ENCODE measurements at places on chromosomes 16 and 17.

DNA sequence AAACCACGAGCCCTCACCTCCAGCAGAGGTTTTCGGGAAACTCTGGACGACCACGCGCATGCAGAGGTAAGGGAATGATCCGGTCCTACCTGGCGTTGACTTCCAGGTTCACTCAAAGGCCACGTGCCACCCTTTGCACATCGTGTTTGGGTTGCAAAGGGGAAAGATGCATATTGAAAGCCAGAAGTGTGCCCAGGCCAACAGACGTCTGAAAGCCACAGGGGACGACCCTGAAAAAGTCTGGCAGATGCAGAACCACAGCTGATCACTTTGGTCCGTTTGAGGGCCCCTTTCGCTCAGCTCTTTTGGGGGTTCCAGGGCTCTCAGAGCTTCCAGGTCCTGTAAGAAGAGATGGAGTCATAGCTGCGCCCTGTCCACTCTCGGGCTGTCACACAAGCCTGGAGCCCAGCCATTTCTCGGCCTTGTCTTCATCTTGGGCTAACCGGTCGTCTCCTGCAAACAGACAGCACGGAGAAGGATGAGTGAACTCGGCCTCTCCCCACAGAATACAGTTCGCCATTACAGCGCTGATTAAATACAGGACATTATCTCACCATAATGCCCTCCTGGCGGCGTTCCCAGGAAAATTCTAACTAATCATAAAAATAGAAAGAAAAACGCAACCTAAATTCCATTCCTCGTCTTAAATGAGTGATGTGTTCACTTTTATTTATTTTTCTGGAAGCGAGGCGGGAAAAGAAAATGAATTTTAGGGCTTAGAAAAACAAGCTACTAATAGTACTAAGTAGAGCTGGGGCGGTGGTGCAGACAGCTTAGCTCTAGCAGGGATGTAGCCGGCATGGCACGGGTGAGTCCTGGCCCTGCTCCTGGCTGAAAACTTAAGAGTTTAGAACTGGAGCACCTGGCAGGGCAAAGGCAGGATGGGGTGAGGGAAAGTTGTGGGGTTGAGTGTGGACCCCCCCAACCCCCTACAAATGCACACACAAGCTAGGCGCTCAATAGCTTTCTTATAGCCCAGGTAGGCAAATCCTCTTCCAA, 45.5 kb upstream of the ZFHX3 start:
- no peak for DNase-seq

- no peak for DNase-seq
Measured at GRCh38 chr17:27530764-27531391, 74.6 kb downstream of the KSR1 start.

GRCh38 chr16:72434159-72434558, 262.2 kb upstream of the PMFBP1 start:
- DNase-seq = no peak

DNA sequence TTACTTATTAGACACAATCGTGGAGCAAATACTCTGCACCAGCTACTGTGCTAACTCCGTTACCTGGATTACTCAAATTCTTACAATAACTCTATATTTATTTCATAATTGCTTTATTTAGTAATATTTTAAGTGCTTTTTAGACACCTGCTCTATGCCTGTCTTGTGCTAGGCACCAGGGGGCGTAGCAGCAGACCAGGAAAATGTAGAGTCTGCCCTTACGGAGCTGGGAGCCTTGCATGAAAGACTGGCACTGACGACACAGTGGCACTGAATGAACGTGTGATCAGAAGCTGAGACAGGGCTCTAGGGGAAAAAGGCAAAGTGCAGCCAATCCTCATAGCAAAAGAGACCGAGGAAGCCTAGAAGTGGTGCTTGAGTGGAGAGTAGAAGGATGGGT, 486.5 kb downstream of the CDH13 start:
- DNase-seq = no peak

- DNase-seq = no peak
Measured at GRCh38 chr16:65570261-65570660, 448.4 kb upstream of the CDH11 start.

GRCh38 chr16:30780549-30780948, 6.5 kb downstream of the ZNF629 start:
- DNase-seq = no peak

GRCh38 chr17:8391711-8392110, 5.9 kb downstream of the RNF222 start:
- DNase-seq = no peak

DNA sequence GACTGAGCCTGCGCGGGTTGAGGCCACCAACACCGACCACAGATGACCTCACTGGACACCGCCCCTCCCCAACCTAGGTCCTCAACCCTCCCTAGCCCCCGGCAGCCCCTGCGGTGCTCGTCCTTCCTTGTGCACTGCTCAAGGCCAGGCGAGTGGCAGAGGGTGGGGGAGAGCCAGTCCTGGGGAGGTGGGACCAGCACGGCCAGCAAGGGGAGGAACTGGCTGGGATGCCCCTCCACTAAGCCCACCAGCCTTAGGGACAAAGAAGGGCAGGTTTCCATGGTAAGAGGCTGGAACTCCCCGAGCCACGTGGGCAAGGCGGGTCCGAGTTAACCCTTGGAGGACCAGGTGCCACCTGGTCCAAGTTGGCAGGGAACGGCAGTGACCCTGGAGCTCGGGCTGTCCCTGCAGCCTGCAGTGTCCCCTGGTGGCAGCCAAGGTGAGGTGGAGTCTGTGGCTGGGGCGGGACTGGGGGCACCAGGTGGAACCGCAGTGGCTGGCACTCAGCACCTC, 9.2 kb downstream of the FSCN2 start:
- no peak for DNase-seq

GRCh38 chr16:14070555-14070876, 603 bp upstream of the MRTFB start:
- DNase-seq = no peak

GRCh38 chr17:73620414-73620813, 23.8 kb downstream of the SDK2 start:
- DNase-seq = no peak

DNA sequence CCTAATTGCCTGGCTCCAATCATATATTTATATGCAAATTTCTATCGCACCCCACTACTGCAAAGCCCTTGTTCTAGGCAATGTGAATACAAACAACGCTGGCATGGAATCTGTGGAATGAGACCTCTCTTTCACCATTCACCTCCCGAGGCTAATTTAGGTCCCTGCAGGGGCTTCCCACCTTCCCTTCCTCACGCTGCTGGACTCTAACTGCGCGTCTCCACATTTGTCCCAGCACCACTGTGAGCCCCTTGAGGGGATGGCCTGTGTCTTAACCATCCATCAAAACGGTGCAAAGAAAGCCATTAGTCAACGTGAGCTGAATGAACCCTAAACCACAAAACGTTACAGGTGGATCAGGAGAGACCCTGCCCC, 1.6 kb downstream of the TMEM114 start:
- no peak for DNase-seq

DNA sequence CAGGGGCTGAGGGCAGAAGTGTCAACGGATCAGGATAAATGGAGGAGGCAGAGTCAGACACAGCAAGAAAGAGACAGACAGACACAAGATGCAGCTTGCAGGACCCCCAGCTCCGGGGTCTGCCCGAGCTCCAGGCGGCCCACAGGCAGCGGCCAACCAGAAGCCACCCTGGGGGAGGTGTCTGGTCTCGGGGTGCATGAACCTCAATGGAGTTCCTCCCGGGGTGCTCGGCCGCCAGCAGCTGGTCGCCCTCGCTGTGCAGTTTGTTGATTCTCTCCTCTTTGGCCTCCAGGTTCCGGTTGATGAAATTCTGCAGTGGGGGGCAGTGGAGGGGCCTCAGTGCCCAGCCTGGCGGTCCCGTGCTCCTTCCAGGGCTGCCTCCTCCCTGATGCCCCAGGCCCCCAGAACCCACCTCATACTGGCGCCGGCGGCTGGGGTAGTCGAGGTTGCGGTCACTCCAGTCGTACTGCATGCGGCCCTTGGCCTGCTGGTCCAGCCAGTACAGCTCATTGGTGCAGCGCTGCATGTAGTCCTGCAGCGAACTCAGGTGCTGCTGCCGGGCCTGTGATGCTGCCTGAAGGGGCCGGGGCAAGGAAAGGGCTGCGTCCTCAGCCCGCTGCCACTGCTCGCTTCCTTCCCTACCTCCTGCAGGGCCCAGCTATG, 38.0 kb downstream of the PPL start:
- DNase-seq = no peak

GRCh38 chr16:88352261-88353200, 30.2 kb upstream of the ZNF469 start:
- no peak for DNase-seq

DNA sequence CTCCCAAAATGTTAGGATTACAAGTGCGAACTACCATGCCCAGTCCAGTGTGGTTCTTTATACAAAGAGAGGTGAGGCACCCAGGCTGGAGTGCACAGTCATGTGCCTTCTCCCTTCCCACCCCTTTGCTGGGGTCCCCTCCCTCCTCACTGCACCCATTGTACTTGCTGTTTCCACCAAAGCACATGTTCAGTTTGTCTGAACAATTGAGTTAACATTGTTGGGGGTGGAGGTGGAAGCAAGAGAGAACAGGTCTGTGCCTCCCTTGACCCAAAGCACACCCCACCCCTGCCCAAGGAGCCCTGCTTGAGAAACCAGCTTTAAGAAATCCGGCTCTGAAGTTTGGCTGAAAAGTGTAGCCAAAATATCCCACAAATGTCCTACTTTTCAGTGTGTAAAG, 142.3 kb upstream of the CDH5 start:
- DNase-seq = no peak

DNA sequence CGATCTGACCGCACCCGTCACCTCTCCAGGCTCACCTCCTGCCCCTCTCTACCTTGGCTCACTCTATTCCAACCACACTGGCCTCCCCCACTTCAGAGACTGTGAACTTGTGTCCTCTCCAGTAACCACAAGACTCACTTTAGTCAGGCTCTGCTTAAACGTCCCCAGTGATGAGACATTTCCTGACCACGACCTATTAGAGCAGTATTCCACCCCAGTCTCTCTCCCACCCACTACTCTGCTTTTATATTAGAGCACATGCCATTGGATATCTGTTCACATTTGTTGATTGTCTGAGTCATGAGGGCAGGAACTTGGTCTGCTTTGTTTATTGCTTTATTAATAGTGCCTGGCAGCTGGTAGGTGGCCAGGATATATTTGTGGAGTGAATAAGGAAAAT, 20.1 kb downstream of the COX11 start:
- DNase-seq = no peak

GRCh38 chr17:67718325-67718941, 697 bp downstream of the NOL11 start:
- no peak for DNase-seq

DNA sequence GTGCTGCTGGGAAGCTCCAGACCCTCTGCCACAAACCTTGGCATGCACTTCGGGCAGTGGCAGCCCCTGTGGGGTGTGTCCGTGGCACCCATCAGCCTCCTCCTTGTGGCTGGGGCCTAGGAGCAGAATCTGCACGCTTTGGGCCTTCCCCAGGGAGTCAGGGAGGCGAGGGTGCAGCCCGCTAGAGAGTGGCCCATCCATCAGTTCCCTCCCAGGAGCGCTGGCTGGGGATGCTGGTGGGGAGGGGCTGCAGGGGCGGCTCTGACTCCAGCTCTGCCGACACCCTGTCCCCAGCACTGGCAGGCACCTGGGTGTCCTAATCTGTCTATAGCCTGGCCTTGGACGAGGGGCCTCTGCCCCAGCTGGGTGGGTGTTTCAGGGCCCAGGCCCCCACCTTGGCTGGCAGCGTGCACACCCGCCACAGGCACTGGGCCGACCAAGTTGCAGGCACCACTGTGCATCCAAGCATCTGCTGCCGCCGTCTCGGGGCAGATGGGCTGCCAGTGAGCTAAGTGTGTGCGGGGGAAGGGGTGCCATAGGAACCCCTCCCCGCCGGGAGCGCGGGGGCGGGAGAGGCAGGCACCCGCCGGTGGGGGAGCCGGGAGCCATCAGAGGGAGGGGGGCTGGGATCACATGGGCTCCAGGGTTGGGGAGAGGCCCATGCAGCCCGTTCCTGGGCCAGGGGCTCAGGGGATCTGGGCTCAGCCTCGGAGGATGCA, 30.2 kb downstream of the ENDOV start:
- no peak for DNase-seq

GRCh38 chr17:74020522-74020921, 183.0 kb upstream of the RPL38 start:
- no peak for DNase-seq

DNA sequence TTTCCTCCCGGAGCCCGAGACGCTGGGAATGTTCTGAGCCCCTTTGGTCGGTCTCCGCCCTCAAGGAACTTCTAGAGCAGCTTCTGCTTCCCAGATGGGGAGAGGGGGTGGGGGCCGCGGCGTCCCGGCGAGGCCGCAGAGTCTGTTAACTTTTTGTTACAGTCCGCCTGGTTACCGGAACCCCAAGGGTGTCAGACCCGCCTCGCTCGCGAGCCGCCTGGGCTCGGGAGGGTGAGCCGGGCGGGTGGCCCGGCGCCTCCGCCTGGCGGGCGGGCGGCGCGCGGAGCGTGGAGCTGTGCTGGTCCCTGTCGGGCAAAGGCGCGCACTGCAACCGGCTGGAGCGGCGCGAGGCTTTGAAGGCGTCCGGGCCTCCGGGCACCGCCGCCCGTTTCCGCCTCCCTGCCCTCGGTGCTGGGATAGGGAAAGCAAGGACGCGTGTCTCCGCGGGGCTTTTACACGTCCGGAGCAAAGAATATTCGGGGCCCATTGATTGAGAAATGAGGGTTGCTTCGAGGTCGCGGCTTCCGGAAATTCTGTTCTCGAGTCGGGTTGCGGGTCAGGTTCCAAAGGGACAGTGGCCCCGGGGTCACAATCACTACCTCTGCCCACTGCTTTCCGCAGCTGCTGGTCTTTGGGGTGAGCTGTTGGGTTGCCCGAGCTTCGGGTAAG, 1.7 kb downstream of the HS3ST3B1 start:
- peak; percentile 75 for DNase-seq

- no peak for DNase-seq
Measured at GRCh38 chr17:45828171-45828570, 16.5 kb upstream of the SPPL2C start.

DNA sequence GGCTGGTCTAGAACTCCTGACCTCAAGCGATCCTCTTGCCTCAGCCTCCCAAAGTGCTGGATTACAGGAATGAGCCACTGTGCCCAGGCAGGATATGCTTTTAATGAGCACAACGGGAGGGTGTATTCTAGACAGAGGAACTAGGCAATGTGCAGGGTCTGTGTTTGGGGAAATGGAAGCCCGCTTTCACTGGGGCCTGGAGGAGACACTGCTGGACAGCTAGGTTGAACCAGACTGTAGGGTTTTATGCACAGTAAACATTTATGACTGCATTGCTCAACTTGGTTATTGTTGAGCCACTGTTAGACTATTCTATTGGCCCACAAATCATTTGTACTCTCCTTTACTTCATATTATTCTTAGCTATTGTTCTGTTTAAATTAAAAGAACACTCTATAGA, 10.2 kb upstream of the SIAH1 start:
- DNase-seq = no peak

GRCh38 chr17:66637491-66637890, 197.4 kb upstream of the CACNG5 start:
- DNase-seq = no peak

DNA sequence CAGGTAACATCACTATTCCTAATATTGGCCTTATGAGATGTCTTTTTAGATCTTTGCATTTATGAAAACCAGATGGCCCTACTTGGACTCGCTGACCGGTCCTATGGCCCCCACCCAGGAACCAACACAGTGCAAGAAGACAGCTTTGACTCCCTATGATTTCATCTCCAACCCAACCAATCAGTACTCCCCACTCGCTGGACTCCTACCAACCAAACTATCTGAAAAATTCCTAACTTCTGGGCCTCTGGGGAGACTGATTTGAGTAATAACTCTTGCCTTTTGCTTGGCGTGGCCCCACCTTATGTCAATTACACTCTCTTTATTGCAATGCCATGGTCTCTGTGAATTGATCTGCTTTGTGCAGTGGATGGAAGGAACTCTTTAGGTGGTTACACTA, 828.9 kb downstream of the CDH11 start:
- no peak for DNase-seq

Data from stimulated activated CD4-positive, alpha-beta T cell treated with anti-CD3 and anti-CD28 coated beads, Interleukin-1b, Interleukin-23, amount 100 ng/mL, for 24 hours (primary cell).